COR-L47 (cell line): ENCODE measurements at places on chromosomes 12 and 14.

- DNase-seq, result peak; percentile 35
Observed at GRCh38 chr14:88352698-88353097, 29.6 kb upstream of the KCNK10 start.

DNA sequence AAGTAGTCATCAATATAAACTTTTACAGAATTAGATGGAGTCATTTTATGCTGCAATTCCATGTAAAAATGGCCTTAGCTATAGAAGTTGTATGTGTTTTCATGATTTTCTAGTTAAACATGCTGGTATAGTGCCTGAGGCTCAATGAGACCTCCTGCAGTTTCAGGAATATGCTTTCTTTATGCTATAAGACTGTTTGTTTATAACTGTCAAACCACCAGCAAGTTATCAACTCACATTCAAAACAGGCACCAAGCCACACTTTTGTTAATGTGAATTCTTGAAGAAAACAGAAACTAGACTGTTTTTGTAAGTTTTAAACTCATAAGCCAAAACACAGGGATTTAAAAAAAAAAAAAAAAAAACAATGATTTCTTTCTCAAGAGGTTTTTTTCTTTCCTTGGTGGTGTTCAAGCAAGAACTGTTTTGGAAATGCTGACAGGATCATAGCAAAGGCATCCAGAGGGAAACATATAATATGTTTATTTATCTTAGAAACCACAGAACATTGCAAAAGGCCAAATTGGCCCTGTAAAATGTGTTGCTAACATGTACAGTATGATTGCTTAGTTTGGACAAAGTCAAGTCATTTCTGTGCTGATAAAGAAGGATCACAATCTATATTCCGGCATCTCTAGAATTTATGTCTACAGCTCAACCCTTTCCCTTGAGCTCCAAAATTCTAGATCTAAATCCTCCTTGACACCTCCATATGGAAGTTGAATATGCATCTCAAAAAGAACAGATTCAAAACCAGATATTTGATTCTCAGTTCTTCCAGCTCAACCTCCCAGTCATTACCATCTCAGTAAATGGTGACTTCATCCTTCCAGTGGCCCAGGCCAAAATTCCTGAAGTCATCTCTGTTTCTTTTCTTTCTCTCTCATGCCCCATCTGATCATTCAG, 29.0 kb upstream of the LUM start:
- no peak for DNase-seq

DNA sequence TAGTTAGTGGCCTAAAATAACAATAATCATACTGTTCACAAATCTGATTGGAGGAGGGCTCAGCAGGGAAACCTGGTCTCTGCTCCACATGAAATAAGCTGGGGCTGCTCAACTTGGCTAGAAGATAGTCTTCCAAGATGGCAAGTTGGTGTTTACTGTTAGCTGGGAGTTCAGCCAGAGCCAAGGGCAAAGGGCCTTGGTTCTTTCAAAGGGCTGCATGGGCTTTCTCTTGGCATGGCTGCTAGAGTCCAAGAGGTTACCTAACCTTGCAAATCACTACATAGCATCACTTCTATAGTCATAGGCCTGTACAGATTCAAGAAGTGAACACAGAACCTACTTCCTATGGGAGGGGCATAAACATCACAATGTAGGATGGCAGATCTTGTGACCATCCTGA, 7.1 kb downstream of the EXOC5 start:
- DNase-seq, result no peak

- DNase-seq, result no peak
Observed at GRCh38 chr14:50808053-50808452, 22.9 kb downstream of the NIN start.

DNA sequence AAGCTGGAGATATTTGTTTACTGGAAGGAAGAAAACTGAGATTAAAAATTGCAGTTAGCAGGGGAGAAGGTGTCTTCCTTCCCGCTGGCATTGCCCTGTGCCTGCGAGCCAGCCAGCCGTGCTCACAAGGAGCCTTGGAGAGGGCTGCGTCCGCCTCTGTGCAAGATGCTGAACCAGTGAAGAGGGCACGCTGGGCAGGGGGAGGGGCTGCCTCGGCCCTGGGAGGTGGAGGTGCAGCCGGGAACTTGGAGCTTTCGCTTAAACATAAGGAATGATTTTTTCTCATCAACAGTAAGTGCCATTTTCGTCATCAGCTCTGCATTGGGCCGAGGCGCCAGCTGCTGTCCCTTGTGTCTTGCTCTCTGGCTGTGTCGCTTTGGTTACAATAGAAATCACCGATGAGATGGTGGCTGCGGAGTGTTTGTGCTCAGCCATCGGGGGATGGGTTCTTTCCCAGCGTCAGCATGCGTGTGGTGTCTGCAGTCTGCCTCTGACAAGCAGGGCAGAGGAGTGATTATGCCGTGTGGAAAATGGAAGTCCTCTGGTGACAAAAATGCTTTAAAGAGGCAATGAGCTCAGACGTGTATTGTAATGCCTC, 97.3 kb downstream of the ESR2 start:
- peak; percentile 80 for DNase-seq

- DNase-seq, result peak; percentile 49
Observed at GRCh38 chr12:47767216-47767724, 5.8 kb upstream of the SLC48A1 start.

DNA sequence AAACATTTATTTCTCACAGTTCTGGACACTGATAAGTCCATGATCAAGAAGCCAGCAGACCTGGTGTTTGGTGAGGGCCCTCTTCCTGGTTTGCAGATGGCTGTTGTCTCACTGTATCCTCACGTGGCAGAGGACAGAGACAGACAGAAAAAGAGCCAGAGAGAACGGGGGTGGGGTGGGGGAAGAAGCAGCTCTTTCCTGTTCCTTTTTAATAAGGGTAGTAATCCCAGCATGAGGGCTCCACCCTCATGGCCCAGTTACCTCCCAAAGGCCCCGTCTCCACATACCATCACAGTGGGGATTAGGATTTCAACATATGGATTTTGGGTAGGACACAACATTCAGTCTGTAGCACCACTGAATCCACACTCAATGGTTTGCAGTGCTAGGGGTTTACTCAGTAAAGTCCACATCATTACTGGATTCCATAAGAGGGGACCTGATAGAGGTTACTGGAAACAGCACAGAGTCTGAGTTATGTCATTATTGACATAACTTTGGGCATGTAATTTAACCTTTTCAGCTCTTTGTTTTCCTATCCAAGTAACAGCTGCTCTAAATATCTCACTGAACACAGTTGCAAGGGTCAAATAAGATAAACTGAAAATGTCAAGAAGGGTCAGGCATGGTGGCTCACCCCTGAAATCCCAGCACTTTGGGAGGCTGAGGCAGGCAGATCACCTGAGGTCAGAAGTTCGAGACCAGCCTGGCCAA, 53.2 kb downstream of the RPAP3 start:
- no peak for DNase-seq

DNA sequence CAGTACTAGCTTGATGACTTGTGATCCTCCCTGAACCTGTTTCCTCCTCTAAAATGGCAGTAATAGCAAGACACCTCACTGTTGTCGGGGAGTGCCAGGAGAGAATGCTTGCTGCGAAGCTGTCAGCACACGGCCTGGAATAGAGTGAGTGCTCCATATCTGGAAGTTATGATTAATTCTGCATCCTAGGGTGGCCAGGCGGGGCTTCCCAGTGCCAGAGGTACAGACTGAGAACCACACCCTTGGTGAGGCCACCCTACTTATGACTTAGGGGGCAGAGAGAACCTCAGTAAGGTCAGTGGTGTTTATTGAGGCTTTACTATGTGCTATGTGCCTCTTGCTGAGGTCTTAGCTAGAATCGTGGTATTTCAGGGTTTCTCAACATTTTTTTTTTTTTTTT, 20.1 kb downstream of the MORN3 start:
- DNase-seq, result no peak

DNA sequence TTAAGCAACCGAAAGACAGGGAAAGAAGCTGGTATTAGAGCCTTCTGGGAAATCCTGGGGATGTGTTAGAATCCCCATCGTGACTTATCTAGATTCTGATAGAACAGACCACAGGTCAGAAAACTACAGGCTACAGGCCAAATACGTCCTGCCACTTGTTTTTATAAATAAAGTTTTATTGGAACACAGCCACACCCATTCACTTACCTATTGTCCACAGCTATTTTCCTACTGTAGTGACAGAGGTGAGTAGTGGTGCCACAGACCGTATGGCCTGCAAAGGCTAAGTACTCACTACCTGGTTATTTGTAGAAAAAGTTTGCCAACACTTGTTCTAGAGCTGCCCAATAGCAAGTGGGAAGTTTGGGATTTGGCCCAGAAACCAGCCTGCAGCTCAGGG, 53.8 kb downstream of the HRK start:
- no peak for DNase-seq

DNA sequence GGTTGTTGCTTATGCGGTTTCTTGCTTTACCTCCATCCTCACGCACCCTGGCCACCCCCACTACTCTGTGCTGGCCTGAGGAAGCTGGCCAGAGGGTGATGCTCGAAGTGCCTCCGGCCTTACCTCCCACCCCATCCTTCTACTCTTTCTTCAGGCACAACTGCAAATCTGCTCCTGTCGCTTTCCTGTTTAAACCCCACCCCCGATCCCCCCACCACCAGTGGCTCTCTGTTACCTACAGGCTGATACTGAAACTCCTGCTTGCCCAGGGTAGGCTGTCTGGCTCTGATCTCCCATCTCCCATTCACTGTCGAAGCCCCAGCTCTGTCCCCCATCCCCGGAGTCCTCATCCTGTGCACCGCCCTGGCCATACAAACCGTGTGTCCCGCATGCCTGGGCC, 111.5 kb downstream of the PRMT8 start:
- DNase-seq, result no peak

DNA sequence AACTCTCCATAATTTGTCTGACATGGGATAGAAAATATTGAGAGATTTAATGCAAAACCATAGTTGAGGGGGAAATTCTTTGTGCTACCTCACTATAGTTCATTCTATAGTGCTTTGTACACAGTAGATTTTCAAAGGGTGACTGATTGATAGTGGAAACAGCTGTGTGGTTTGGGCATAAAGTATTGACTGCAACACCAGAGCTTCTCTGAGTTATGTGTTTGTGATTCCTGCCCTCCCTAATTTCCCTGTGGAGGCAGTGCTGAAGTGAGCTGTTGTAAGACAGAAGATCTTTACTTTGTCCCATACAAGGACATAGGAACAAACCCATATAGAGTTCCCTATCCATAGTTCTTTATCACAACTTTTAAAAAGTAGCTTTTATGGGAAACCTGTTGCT, 47.1 kb downstream of the PTPRQ start:
- no peak for DNase-seq
